Left lung (tissue), 14 donors: ENCODE measurements at places on chromosomes 5 and 9. TPM values are rescaled to one million over a fixed set of nuclear protein-coding genes. Genes with fewer than 3 reads are reported as not detected.

TAF11L10 gene
- not detected for total RNA-seq

KYAT1 gene
- 7.4 TPM for total RNA-seq

ARSI gene
- 6.6 TPM for total RNA-seq

BNC2 gene
- total RNA-seq, result 16.4 TPM

DNA sequence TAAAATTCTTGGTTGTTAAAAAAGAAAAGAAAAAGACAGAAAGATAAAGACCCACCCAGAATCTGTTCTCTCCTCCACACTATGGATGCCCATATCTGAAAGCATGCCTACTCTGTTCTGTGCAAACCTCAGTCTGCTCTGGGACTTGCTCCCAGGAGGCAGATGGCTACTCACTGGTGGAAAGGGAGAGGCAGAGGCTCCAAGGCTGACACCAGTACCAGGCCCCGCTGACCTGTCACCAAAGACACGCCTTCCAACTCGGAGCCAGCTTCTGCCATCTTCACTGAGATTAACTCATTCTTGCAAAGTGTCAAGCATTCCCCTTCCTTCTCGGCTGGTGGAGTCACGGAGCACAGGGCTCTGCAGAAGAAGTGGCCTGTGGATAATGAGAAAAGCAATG lies 21.6 kb downstream of the SH3TC2 start:
- no peak for DNase-seq

- DNase-seq, result no peak
Measured at GRCh38 chr9:91150273-91150997, 211.3 kb downstream of the AUH start.

DNA sequence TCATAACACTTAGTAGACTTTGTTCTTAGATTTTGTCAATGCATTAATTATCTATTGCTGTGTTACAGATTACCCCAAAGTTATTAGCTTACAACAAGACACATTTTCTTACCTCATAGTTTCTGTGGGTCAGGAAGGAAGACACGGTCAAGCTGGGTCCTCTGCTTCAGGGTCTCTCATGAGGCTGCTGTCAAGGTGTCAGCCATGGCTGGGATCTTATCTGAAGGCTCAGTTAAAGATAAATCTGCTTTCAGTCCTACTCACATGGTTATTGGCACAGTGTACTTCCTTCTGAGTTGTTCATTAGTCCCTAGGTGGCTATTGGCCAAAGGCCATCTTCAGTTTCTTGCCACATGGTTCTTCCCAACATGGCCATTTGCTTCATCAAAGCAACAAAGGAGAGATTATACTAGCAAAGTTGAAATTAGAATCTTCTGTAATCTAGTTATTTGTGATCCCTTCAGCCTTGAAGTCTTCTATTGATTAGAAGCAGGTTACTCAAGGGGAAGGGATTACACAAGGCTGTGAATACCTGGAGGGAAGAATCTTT lies 25.2 kb downstream of the TDRD7 start:
- no peak for DNase-seq

GRCh38 chr5:172438319-172438668 lies 16.0 kb downstream of the SH3PXD2B start:
- DNase-seq, result no peak

DNA sequence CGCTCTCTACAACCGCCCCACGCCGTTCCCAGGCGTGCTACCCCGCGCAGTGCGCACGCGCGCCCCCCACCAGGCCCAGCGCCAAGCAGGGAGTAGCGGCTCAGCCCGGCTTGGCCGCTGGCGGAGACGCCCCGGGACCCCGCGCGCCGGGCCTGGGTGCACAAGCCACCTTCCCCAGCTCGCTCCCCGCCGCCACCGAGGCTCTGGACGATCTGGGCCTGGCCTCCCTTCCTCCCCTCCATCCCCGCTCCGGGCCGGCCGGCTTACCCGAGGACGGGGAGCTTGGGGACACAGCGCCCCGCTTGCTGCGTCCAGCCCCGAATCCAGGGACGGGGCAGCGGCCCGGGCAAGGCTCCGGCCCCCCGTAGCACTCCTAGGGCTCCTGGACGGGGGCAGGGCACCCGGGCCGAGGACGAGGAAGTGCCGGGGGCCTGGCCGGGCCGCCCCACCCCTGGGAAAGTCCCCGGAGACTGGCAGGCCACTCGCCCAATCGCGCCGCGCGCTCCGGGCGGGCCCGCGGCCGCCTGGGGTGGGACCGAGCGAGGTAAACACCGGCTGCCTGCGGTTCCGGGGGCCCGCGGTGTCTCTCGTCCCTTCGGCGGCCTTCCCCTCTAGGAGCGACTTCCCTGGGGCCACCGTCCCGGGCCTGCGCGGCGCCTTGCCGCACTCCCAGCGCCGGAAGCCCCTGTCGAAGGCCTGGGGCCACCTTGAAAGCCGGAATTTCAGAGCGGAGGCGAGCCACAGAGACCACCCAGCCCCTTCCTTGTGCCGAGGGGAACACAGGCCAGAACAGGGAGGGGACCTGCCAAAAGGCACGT lies at the start of gene TNIP1:
Gene TNIP1 (minus strand): TSS at position 422 of the 818 bp plus-strand sequence. CDS start 15,939 bp downstream, outside the sequence.
- DNase-seq, result peak; percentile 92

- no peak for DNase-seq
Measured at GRCh38 chr5:124061068-124061430, 549.1 kb downstream of the CSNK1G3 start.
